Activated naive CD8-positive, alpha-beta T cell treated with anti-CD3 and anti-CD28 coated beads for 36 hours (primary cell): ENCODE measurements at places on chromosomes 4 and X.

DNA sequence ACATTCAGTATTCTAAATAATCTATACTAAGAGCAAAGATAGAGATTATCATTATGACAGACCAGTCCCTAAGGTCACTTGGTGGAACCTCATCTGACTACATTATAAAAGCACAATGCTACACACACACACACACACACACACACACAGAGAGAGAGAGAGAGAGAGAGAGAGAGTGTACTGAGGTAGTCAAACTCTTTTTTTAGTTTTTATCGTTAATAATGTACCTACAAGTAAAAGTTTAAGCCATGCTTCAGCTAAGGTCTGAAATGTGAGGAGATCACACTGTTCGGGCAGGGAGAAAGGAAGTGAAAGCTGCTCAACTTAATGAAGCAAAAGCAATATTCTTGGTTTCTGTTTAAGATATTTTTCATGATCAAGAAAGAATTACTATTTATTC lies 75.8 kb upstream of the CCDC160 start:
- no peak for DNase-seq

GRCh38 chr4:53321151-53321983 lies 44.5 kb downstream of the SCFD2 start:
- DNase-seq = no peak

- DNase-seq = no peak
Observed at GRCh38 chr4:181971973-181972372, 271.2 kb upstream of the TENM3 start.

DNA sequence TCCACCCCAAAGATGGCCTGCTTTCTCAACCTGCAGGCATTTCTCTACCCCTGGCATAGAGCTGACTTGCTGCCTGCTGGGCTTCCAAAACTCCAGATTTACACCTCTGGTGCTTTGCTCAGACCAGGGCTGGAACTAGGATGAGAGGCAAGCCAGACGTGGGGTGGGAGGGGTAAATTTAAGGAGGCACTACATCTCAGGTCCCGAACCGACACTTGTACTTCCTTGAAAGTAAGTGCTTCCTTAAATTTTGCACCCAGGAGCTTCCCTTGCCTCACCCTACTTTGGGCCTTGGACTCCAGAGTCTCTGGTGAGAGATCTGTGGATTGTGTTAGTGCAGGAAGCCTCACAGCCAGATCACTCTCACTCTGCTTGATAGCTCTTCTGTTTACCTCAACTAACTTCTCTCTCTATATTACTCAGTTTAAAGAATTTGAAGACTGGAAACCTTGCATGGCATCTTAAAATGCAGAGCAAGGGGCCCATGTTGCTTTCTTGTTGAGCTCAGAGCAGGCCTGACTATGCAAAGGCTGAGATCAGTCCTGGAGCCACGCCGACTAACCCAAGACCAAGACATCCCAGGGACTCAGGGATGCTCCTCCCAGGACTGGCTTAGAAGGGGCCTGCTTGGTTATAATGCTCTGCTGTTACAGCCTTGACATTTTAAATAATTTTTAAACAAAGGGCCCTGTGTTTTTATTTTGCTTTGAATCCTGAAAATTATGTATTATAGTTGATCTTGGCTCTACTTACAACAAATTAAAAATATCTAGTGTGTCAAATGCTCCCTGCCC lies 145.0 kb upstream of the LEF1 start:
- DNase-seq = no peak

GRCh38 chrX:19866626-19867410 lies 20.6 kb downstream of the SH3KBP1 start:
- no peak for DNase-seq

GRCh38 chr4:86019362-86019761 lies 340.5 kb downstream of the MAPK10 start:
- no peak for DNase-seq
